ENCODE measurements at places on chromosomes 16 and 17.

DNA sequence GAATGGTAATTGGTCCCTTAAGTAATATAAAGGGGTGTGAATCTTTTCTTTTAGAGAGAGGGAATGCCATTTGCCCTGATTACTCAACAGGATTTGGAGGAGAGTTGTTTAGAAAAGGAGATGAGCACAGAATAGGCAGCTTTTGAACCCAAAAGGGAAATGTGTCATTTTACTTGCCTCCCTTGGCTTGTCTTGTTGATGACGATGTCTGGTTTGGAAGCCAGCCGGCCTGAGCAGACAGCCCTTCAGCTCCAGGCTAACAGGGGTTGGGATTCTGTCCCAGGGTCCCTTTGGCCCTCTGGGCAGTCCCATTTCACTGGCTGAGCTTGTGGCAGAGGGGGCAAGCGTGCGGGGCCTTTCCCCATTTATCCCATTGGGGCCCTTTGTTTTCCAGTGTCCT lies 22.3 kb upstream of the PRKAR1A start:
- no peak for DNase-seq

- DNase-seq = no peak
These were observed 1339.3 kb upstream of the GOT2 start for GRCh38 chr16:60073376-60073775.

DNA sequence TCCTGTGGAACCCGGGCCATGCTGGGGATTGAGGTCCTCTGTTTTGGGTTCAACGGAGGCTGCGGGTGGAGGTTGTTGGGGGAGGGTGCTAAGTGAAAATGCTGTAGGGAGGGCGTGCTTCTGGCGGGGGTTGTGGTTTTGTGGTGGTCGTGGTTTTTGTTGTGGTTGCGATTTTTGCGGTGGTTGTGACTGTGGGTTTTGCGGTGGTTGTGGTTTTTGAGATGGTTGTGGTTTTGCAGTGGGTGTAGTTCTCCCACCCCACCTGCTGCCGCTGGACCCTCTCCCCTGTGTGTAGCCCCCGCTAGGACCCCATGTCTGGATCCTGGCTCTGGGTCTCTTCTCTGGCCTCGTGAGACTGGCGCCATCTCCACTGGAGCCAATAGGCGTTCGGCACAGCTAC lies 4.9 kb upstream of the SSTR5 start:
- DNase-seq = no peak

- no peak for DNase-seq
These were observed 9.4 kb downstream of the THRA start for GRCh38 chr17:40072040-40072734.

GRCh38 chr17:8922451-8922850 lies 43.1 kb downstream of the PIK3R5 start:
- no peak for DNase-seq

GRCh38 chr17:1228781-1229348 lies 41.4 kb upstream of the BHLHA9 start:
- DNase-seq = no peak

DNA sequence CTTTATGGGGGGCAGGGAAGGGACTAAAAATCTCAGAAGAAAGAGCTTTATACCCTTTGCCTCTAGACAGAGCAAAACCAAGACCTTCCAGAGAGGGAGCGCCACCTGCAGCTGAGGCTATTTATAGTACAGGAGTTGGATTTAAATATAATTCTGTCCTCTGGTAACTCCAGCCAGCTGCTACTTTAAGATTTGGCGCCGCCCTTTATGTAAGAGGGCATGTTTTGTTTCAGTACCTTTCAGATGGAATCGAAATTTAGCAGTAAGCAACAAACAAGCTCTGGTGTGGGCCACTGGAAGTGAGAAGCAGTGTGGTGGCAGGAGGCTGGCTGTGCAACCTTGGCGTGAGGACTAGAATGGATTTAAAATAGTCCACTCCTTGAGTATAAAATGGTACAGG lies 5.2 kb upstream of the GUCY2D start:
- no peak for DNase-seq

DNA sequence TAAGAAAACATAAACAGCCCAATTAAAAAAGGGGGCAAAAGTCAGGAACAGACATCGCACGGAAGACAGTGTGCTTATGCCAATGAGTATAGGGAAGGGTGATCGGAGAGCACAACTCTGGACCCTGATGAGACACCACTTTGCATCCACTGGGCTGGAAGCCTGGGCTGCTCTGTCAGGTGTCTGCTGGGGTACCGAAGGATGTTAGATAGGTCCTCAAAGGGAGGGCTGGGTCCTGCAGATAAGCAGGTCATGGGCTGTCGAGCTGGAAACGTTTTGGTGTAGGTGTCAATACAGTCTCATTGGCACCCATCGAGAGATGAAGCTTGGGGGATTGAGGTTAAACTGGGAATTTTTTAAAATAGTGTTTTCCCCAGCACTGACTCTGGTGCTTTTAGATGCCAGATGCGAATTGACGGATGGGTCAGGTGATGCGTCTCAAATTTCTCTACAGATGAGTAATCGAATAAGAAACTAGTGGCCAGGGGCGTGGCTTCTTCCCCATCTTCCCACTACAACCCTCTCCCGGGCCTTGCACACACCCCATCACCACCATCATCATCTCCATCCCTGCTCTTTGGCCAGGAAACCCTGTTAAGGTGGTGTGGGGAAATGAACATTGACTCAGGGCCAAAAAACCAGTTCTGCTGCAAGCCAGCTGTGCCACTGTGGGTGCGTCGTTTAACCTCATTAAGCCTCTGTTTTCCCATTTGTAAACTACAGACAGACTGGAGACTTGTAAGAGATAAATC lies 47.8 kb upstream of the IRF8 start:
- DNase-seq = no peak
